Central memory CD4-positive, alpha-beta T cell (primary cell): ENCODE measurements at places on chromosomes 12 and 14.

- no peak for DNase-seq
Measured at GRCh38 chr14:73834261-73834625, 17.4 kb upstream of the PTGR2 start.

DNA sequence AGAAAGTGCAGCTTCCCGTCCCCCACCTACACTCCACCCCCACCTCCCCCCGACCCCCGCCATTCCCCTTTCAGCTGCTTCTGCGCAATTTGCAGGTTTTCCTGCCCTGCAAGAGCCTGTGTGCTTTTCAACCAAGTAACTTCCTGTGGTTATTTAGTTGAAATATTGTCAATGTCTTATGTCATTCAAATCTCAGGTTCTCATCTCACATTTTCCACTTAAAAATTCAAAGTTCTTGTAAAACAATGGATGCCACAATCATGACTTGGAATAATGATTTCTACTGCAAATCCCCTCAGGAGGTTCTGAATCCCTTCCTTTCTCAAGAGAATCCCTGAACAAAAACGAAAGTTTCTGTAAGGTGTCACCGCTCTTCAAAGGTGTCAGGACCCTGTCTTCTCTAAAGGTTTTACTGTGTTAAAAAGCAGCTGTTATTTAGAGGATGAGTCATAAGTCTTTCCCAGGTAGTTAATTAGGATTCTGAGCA is 31.6 kb downstream of the WBP11 start:
- peak; percentile 67 for DNase-seq

DNA sequence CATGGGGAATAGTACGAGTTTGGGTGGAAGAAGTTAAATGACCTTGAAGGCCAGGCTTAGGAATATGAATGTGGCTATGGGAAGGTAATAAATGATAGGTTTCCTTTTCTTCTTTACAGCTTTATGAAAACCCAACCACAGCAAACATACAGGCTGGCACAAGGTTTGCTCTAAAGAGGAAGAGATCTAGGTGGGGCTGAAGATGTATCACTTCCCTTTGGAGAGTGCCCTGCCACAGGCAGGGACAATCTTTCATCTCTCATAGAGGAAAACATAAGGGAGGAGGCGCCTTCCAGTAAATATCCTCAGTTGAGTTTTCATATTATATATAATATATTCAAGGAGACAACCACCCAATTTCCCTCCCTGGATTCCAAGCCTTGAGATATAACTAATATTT is 72.9 kb upstream of the FRMD6 start:
- no peak for DNase-seq

DNA sequence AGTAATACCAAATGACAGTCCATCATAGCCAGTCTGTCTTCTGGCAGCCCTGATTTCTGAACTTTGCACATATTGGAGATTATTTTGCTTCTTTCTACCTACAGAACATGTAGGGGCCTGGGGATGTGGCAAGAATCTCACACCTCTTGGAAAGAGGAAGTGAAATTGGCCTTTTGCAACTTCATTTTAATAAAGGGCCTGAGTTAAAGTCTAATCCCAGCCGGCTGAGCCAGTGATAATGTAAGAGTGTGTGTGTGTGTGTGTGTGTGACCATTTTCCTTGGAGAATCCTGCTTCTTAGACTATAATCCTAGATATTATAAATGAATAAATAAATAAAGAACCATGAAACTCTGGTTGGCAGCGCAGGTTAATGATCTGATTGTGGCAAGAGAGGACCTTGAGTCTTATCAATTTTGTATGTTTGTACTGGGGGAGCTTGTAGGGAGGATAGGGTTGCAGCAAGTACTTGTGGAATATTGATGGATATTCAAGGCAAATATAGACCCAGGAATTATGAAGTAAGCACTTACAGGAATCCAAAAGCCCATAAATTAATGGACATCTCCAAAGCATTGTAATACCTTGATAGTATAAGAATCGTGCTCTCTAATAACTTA is 233.2 kb upstream of the AMIGO2 start:
- DNase-seq = no peak

- no peak for DNase-seq
Measured at GRCh38 chr14:104321088-104321801, 182.9 kb downstream of the KIF26A start.

DNA sequence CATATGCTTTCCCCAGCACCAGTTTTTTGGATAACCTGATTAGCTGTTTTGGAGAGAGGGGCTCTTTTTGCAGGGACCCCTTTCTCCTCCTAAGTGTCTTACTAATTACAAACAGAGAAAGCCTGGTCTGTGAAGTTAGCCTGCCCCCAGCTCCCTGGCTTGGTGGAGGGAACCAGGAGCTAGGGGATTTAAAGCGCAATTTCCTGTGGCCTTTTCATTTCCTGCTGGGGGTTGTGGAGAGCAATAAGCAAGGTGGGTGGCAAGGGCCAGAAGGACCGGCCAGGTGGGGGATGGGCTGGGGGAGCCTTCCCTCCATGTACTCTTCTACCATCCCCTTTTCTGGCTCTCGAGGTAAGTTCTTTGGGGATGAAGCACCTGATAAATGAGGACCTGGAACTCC is 4.1 kb upstream of the CISTR start:
- no peak for DNase-seq

DNA sequence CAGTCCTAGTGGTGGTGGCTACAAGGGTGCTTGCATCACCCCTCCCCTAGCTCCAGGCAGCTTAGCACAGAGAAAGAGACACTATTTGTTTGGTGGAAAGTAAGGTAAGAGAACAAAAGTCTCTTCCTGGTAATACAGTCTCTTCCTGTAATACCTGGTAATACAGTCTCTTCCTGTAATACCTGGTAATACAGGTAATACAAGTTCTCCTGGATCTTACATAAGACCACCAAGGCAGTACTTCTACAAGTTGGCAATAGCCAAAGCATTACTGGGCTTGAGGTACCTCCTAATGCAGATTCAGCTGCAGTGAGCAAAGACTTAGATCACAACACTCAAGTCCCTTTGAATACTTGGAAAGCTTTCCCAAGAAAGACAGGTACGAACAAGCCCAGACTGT is 77.0 kb downstream of the CATSPERB start:
- DNase-seq = no peak

DNA sequence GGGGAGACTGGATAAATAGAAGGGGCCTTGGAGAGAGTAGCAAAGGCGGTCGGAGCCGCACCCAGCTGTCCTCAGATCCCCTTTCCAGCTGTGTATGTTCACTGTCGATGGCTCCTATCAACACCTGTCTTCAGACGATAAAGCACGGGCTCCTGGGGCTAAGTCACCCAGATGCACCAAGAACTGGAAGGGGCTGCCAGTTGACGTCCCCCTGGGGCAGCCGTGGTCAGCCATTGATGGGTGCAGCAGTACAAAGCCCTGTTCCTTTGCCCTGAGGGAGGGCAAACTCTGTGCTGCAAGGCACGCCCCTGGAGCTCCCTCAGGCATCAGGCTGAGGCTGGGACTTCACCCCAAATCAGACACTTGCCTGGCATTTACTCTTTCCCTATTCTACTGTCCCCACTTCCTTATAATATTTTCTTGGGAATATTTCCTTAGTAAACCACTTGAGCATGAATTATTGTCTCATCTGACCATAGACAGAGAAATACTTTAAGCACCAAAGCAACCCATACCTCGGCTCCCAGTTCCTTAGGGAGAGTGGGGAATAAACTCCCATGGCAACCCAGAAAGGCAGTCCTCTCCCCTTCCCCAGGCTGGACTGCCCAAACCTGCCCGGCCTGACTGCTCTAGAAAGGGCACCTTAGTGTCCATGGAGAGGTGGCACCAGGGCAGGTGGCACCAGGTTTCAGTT is 59.6 kb upstream of the SCN8A start:
- DNase-seq = no peak

DNA sequence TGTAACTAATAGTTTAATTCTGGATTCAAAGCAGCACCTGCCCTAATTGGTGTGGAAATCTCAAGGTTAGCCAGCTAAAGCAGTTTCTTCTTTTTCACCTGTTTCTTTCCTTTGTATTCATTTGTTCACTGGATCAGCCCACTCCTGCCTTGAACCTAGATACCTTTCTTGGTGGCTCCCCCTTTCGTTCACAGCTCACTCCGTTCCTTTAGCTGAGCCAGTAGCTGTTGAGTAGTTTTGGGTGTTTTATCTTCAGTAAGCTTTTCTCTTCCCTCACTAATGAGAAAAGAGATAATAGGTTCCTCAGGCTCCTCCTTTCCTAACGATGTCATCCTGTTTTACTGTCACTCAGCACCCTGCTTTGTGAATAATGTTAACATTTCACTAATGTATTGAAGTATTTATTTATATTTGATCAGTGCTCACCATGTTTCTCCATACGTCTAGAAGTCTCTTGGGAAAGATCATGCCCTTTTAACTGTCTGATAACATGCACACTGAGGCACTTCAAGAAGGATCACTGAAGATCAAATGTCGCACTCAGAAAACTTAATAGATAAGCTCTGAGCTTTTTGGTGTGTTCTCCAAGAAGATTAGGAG is 121.1 kb downstream of the TGFB3 start:
- no peak for DNase-seq

DNA sequence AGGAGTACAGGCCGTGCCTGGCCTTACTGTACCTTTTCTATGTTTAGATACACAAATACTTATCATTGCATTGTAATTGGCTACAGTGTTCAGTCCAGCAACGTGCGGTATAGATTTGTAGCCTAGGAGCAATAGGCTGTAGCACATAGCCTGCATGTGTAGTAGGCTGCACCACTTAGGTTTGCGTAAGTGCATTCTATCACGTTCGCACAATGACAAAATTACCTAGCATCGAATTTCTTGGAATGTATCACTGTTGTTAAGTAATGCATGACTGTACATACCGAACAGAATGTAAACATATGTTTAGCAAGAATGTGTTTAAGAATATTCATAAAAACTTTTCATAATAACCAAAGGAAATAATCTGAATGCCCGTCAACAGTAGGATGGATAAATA is 31.9 kb downstream of the VRTN start:
- DNase-seq = no peak

DNA sequence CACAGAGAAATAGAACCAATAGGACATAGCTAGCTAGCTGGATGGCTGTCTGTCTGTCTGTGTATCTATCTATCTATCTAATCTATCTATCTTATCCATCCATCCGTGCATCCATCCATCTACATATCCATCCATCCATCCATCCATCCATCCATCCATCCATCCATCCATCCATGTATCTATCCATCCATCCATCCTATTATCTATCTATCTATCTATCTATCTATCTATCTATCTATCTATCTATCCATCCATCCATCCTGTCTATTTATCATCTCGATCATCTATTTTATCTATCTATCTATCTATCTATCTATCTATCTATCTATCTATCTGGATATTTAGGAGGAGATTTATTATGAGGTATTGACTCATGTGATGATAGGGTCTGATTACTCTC is 84.9 kb downstream of the DNAH10 start:
- DNase-seq = no peak

DNA sequence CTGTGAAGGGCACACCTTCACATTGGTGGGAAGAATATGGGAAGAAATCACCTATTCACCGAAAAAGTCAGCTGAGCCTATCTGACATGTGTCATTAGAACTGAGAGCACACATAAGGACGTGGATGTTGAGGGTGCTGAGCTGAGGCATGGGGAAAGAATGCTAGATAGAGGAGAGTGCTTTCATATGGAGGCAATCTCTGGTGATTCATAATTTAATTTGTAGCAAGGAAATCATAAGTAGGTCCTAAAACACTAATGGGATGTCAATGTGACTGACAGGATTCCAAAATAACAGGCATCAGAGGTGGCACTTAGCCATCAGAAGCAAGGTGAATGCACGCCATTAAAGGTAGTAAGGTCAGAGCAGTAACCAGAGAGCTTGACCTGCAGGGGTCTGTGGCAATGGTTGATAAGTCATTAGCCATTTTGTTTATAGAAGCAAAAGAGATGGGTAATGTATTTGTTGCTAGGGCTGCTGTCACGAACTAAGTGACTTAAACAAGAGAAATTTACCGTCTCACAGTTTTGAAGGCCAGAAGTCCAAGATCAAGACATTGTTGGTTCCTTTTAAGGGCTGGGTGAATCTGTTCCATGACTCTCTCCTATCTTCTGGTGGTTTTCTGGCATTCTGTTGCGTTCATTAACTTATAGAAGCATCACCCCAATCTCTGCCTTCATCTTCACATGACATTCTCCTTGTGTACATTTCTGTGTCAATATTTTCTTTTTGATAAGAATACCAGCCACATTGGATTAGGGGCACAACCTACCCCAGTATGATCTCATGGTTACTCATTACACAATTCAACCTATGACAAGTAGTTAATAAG is 69.3 kb downstream of the ANKS1B start:
- DNase-seq = no peak

- DNase-seq = no peak
Measured at GRCh38 chr14:61285364-61285763, 4.2 kb upstream of the TMEM30B start.

DNA sequence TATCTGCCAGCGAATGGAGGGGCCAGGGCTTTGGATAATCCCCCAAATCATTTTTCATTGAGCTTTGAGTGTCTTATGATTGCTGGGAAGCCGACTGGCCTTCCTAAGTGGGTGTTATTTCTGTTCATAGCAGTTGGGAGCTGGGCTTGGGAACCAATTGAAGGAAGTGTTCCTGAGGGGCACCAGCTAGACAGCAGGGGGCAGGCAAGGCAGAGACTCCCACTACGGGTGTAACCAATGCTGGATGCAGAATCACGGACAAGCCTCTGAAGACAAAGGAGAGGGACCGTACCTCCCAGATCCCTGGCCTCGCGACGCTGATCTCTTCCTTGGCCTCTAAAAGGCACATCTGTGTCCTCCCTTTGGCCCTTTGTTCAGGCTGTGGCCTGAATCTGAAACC is 149.0 kb upstream of the PRMT8 start:
- DNase-seq = no peak

GRCh38 chr14:86772075-86772474 is 1220.9 kb downstream of the GALC start:
- DNase-seq = no peak

DNA sequence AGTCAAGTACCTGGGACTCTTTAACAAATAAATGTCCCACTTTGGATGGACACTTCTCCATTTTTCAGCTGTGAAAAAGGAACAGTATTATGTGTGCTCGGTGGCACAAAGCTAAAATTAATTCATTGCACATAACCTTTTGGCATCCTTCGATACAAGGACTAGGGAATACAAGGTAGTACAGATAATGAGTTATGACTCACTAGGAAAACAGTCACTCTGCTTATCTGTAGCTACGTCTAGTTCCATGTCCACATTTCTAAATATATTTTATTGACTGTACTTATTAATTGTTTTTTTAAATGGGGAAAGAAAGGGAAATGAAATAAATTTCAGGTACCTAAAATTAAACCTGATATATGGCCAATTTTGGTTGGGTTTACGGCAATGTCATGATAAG is 35.2 kb upstream of the RIC8B start:
- no peak for DNase-seq

DNA sequence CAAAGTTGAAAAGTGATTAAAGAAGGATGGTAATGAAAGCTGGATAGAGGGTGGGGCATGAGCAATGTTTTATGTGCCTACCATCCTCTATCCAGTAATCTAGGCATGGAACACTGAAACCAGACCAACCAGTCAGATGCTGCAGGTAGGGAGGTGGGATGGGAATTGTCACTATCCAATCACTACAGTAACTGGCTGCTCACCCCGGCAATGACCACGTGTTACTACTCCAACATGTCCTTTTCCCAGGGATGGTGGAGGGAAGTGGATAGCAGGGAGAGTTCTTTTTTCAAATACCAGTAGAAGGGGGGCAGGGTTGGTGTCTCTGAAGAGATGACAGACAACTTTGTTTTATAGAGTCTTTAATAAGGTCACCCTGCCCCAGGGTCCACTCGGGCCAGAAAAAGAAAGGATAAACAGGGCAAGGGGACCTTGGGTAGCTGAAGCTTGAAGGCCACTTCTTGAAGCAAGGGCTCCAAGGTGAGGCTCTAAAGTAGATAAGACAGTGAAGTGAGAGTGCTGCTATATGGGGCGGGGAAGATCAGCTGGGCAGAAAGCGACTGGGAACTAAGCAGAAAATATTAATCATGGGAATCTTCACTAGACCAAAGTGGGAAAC is 14.7 kb upstream of the CDH24 start:
- no peak for DNase-seq
